Large intestine (tissue), 12 donors: ENCODE measurements at places on chromosomes 7 and 10.

GRCh38 chr10:1373287-1373686, 317.1 kb downstream of the WDR37 start:
- DNase-seq = no peak

DNA sequence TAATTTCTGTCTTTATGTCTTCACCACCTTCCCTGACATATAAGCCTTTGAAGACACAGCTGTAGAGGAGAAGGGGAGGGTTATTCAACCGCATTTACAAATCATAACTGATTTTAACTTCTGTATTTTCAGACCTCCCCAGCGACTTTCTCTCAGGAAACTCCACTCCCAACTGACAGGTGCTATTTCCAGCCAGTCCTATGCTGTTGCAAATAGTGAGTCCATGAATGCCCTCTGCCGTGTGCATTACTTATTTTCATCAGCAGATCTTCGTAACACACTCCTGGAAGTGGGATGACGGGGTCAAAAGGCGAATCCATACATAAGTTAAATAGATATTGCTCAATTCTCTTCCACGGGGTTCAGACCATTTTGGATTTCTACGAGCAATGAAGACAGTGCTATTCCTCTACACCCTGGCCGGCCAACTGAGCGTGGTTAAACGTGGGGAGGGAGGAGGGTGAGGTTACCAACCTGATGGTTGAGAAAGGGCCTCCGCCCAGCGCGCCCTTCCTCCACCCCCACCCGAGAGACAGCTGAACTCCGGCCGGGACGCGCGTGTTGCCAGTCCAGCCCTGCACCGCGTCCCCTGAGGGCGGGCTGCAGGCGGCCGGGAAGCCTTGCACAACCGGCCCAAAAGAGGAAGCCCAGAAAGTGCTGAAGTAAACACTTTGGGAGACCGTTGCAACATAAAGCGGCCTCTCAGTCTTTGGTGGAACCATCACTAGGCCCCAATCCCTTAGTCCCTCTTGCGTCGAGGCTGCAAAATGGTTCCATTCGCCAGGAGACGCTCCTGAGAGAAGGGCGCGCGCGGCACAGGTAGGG, at the start of gene APBB1IP:
APBB1IP (plus strand) TSS at position 705 of the 825 bp plus-strand sequence. CDS start 53,986 bp downstream, outside the sequence.
- peak; percentile 22 for DNase-seq

DNA sequence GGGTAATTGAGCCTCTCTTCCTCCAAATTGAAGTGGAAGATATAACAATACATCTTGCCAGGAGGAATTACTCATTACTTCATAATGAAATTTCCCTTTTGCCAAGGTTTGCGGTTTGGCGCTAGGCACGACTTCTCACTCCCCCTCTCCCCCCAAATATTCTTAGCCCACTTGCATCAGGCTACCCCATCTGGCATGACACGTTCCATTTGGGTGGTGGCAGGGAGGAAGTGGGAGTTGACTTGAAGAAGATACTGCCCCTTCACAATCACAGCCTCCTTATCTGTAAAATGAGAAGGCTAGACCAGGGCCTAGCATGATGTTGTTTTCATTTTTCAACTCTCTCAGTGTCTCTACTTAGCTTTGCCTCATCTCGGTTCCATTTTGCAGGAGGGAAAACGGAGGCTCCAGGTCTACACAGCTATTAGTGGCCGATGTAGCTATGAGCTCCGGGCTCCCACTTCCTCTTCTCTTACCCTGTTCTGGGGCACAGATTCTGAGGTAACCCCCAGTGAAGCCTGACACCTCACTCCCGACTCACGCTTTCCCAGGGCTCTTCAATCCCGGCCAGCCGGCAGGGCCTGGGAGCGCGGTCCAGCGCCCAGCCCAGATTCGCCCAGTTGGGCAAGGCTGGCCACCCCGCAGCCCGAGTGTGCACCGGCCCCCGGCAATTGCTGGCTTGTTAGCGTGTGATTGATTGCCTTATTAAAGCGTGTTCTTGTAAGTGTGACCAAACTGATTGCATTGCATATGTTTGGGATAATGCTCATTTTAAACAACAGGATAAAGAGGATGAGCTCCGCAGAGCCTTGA, 6.5 kb downstream of the EVX1 start:
- DNase-seq = no peak

DNA sequence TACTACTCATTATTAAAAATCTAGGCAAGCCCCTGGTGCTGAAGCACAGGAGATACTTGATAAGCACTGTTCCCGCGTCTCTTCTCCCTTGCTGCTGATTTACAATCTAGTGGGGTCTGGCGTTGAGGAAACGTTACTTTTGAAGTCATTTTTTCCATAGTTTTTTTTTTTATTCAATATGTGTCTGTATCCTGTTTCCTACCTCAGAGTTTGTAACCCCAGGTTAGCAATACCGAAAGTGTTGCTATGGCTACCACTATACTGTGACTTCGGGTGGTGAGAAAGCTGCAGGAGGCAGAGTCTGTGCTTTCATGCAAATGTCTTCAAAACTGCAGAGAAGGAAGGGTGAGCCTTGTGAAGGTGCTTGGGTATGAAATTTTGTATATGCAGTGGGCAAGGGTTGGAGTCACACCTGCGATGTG, 458.8 kb upstream of the GHITM start:
- DNase-seq = peak; percentile 6

GRCh38 chr10:63116452-63117072, 16.6 kb upstream of the NRBF2 start:
- no peak for DNase-seq

- DNase-seq = no peak
Measured at GRCh38 chr7:92226981-92227380, 18.7 kb downstream of the KRIT1 start.

DNA sequence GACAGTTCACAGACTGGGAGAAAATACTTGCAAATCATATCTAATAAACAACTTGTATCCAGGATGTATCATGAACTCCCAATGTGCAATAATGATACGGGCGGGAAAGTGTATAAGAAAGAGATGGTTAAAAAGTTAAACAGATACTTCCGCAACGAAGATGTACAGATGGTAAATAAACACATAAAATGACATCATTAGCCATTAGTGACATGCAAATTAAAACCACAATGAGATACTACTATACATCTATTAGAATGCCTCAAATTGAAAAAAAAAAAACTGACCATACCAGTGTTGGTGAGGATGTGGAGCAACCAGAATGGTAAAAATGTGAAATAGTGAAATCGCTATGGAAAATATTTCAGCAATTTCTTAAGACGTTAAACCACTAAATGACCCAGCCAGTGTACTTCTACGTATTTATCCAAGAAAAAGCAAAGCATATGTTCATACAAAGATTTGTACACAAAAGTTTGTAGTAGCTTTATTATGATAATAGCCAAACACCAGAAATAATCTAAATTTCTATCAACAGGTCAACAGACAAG, 83.5 kb downstream of the IPMK start:
- no peak for DNase-seq

- no peak for DNase-seq
Measured at GRCh38 chr10:70925377-70926225, 37.2 kb upstream of the PCBD1 start.

- no peak for DNase-seq
Measured at GRCh38 chr7:79157281-79157680, 296.2 kb downstream of the MAGI2 start.

DNA sequence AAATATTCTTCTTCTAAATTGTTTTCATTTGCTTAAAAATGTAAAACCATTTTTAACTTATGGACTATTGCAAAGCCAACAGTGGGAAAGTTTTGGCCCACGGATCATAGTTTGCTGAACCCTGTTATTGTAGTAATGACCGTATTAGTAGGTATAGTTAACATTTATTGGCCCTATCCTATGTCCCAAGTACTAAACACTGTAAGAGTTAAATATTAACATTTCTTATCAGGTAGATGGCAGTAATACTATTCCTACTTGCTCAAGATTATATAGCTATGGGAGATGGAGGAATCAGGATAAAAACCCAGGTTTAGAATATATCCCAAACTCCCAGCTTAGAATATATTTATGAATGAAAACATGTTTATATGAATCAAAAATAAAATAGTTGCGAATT, 993.2 kb downstream of the SORCS3 start:
- peak; percentile 75 for DNase-seq

DNA sequence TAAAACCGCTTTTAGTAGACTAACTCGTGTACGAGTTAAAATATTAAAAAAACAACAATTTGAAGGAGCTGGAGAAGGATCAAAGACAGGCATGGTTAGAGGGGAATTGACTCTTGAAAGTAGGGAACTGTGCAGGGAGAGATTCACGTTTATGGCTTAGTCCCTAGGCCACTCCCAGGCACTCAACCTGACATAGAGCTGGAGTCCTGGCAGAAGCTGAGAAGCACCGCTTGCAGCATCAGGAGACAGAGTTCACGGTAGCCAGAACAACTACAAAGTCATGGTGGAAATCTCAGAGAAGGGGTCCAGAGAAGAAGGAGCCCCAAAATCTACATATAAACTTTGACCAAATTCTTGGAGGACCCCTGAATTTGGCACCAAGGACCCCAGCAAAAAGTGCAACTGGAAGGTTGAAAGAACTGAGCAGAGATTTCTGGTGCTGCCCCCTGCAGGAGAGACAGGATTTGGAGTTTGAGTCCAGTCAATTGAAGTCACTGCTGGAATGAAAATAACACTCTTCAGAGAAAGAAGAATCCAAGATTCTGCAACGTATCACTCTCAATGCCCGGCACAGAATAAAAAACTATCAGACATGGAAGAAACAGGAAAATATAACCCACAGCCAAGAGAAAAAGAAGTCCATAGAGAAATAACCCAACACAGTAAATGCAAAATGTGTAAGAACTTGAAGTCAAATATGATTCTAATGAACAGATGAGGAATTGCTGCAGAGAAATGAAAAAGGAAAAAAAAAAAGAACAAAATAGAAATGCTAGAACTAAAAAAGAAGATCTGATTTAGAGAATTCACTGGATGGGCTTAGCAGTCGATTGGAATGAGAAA, 493.3 kb upstream of the PODXL start:
- DNase-seq = peak; percentile 34

DNA sequence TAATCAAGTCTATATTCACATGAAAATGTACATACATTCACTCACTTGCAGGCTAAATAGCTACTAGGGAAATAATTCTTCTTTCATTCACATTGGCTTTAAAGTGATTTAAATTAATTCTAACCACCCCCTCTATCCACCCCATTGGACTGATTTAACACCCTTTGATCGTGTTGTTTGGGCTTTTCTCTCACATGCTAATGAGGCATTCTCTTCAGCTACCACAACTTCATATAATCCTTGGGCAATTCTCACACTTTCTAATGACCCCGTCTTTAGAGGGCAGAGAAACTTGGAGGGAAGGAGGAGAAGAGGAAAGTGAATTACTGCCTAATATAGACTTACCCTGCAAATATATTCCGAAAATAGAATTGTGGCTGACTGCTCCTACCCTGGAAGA, 24.6 kb downstream of the GRM3 start:
- DNase-seq = no peak

DNA sequence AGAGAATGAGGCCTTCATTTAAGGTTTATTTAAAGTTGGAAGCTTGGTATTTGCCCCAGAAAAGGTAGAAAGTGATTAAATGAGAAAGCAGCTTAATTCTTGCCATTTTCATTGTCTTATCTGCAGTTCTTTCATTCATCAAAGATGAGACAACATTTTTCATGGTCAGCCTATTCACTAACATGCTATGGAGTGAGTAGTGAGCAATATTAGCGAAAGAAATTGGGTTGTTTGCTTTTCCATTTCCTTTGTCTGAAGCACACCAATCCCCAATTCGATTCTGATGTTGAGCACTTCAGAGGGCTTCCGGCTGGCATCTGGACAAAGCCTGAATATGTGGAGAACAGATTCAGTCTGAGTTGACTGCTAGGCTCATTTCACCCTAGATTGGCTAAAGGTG, 317.2 kb downstream of the BBS9 start:
- no peak for DNase-seq

- DNase-seq = no peak
Measured at GRCh38 chr10:91391920-91392319, 18.2 kb upstream of the HECTD2 start.

DNA sequence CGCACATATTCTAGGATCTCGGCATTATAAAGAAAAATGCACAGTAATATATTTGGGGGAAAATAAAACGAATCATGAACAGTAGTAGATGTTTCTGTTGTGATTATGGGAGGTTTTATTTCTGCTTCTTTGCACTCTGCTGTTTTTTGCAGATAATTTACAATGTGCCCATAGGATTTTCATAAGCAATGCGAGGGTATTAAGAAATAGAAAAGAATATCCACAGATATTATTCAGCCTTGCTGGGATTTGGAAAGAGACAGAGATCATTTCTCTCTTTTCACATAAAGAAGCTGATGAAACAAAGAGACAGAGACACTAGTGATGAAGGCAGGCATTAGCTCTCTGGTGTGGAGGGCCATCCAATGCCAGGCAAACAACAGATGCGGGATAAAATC, 158.6 kb downstream of the KCNMA1 start:
- DNase-seq = no peak

- DNase-seq = no peak
Measured at GRCh38 chr7:158842486-158842885, 13.2 kb upstream of the ESYT2 start.

- no peak for DNase-seq
Measured at GRCh38 chr7:27201580-27202017, 1.7 kb upstream of the HOXA13 start.

- no peak for DNase-seq
Measured at GRCh38 chr10:92816091-92816531, 32.2 kb upstream of the EXOC6 start.

GRCh38 chr7:90407484-90407821, 4.2 kb downstream of the CLDN12 start:
- no peak for DNase-seq

DNA sequence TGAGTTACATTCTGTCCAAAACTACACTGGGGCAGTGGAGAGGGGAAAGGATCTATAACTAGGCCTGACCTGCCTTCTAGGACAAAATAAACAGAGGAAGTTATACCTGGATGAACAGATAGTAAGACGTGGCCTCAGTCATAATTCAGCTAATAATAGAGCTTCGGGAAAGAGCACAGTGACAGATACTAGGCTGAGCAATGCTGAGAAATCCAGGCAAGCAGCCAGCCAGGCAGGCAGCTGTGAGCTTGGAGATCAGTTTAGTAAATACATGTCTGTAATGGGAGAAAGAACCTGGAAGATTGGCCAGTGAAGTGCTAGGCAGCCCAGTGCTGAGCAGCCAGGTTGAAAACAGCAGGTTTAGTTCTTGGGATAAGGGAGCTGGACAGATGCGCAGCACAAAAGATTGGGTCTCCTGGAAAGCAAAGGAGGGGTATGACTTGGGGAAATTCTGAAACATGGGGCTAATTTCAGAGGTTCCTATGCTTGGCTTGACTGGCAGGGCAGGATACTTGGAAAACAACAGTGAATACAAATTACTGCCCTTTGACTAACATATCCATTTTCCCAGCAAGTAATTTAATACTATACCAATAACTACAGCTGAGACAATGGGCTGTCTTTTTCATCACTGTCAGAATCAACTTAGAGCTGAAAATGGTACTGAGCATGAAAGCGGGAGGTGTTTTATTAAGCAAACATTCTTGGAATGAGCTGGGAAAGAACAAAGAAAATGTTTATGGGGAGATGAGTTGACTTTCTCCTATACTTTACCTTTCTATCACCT, 140.8 kb downstream of the DGKB start:
- peak; percentile 17 for DNase-seq

- DNase-seq = no peak
Measured at GRCh38 chr10:86210416-86210815, 156.2 kb downstream of the GRID1 start.
